Skeletal muscle cell (primary cell): ENCODE measurements at places on chromosomes 7 and 10.

DNA sequence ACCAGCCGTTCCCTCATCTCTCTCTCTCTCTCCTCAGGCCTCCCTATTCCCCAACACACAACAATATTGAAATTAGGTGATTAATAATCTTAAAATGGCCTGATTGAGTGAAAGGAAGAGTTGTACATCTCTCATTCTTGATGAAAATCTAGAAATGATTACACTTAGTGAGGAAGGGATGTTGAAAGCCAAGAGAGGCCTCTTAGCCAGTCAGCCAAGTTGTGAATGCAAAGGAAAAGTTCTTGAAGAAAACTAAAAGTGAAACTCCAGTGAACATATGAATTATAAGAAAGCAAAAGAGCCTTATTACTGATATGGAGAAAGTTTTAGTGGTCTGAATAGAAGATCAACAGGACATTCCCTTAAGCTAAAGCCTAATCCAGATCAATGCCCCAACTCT, 695.1 kb downstream of the GRID1 start:
- DNase-seq: no peak

DNA sequence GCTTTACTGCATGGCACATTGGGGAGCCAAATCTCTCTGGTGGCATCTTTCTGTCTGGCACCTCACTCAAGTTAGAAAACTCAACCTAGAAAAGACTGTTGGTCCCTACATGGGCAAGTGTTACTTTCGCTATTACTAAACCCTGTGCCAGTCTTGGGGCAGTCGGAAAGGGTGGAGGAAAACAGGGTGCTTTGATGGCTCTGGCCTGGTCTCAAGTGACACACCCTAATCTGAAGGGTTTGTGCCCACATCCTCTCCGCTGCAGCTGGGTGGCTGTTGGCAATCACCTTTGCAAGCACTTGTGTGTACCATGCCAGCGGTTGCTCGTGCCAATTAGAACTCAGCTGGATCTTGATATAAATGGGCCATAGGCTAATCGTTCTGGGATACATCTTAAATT, 159.8 kb upstream of the ITGB1 start:
- DNase-seq: no peak

- DNase-seq: peak; percentile 63
Observed at GRCh38 chr10:117441812-117442443, 66.7 kb upstream of the PDZD8 start.

DNA sequence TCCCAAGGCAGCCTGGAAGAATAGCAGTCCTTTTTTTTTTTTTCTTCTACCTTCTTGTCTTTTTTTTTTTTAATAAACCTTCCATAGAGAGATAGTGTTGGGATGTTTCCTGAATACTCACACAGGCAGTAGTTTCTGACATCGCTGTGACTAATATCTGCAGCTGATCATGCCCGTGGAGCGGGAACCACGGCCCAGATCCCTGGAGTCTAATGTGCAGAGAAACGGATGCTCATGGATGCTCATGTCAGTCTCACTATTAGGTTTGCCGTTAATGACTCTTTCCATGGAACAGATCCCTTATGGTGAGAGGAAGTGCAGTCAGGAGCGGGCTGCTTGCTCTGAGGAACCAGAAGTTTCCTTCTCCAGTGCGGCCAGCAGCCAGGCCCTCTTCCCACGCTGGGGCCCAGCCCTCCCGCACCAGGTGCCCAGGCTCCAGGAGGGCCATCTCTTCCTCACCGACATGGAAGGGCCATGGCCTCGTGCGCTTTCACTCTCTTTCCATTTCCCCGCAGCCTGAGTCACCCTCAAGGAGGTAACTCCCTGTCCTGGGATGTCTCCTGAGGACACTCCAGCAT, 132.5 kb downstream of the WDR37 start:
- no peak for DNase-seq

GRCh38 chr7:155132431-155132830, 62.3 kb downstream of the HTR5A start:
- DNase-seq: no peak

DNA sequence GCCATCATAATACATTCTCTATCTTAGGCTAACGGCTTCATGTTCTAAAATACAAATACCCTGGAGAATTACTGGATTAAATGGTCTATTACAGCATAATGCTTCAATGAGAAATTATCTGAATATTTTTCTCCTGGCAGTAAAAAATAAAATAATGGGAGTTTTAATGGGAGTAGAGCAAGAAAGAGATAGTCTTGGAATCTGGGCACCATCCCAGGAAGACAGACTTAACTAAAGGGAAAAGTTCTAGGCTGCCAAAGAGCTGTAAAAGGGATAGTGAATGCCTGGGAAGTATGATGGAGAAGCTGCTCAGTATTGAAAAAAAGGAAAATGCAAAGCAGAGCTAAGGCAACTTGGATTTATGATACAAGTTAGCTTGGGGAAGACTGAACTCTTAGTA, 12.1 kb upstream of the SYPL1 start:
- DNase-seq: no peak

GRCh38 chr10:105706281-105707026, 1065.4 kb downstream of the SORCS3 start:
- DNase-seq: no peak

DNA sequence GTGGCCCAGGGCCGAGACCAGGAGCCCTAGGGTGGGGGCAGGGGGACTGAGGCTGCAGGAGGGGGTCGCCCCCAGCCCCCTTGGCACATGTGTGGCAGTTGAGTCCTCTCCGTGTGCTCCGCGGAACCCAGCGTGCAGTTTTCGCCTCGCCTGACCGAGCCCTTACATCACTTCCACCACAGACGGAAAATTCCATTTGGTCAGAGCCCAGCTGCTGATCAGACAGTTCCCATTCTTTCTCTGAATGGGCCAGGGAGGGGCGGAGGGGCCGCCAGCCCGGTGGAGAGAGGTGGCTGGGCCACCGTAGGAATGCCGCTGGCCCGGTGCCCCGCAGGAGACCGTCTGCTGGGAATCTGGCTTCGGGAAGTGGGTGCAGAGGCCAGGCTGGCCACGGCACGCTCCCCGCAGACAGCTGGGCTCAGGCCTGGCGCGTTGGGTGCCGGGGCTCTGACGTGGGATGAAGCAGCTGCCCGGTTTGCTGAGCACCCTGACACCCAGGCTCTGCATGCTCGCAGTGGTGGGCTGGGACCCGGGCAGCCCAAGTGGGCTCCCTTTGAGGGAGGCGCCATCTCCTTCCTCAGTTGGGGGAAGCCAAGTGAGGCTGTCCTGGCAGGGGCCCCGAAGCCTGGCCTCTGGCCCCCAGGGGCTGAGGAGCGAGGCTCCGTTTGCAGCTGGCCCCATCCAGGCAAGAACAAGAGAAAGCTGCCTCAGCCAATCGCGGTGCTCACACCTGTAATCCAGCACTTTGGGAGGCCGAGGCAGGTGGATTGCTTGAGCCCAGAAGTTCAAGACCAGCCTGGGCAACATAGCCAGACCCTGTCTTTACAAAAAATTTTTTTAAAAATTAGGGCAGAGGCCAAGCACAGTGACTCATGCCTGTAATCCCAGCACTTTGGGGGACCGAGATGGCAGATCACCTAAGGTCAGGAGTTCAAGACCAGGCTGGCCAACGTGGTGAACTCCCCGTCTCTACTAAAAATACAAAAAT, 9.9 kb downstream of the TTYH3 start:
- DNase-seq: peak; percentile 80

DNA sequence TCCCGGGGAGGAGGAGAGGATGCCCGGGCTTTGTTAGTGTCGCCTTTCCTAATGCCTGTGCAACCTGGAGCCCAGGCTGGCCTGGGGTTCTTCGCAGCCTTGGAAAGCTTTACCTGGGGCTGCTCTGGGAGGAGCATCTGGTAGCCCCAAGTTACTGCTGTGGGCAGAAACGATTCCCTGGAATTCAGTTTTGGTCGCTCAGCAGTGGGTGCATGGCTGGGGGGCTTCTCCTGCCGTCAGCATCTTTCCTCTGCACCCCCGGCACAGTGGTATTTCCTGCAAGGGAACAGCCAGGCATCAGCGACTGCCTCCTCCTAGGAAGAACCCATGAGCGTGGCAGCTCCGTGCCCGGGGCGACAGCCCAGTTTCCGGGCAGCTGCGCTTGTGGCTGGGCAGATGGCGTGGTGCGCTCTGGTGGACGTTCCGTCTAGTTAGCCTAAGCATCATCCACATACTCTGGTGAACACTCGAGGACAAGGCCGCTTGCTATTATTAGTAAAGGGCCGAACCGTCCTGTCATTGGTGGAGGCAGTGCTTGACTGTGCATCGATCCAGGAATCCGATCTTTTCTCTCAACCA, 107.0 kb upstream of the BTBD16 start:
- DNase-seq: no peak

DNA sequence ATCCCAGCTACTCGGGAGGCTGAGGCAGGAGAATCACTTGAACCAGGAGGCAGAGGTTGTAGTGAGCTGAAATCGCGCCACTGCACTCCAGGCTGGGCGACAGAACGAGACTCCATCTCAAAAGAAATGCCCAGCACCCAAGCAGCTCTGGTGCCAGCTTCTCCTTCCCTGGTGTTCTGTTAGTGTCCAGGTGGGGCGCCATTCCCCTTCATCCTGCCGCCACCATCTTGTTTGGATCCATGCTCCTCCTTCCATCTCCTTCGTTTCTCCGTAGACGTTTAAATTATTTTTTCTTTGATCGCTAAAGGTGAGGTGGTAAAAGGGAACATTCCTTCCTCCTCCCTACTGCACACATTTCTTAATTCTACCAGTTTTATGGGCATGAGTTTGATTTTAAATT, 30.3 kb downstream of the PROSER2 start:
- no peak for DNase-seq

GRCh38 chr7:118082506-118082905, 101.5 kb upstream of the LSM8 start:
- no peak for DNase-seq

DNA sequence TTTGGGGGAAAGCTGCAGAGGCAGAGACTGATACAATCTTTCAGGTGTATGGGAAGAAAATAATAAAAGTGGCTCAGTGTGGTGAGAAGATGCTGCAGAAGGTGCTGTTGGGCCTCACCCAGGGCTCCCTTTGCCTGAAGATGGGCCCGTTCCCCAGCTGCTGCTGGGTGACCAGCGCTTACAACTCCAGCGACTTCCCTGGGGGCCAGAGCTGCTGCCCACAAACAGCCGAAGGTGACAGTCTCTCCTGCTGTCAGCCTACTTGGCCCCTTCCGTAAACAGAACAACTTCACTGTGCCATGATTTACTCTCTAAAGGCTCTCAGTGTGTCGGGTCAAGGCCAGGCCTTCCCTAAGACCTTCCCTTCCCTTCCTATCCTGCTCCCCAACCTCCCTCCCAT, 93.6 kb upstream of the PCBD1 start:
- DNase-seq: no peak

DNA sequence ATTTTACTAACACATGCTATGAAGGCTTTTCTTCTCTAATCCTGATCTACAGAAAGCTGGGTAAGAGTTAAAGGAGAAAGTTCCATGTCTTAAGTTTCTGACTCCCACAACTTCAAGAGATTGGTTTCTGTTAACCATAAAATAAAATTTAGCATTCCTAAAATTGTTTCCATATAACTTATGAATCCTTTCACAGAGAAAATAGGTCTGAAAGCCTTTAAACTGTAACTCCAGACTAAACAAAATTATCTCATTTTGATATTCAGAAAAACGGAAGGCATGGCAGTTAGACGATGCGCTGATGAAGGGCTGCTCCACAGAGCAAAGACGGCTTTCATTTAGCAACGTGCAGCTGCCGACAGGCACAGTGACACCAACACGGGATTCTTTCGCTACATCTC, 133.3 kb downstream of the SLC25A13 start:
- no peak for DNase-seq

GRCh38 chr7:1742555-1743303, 72.7 kb downstream of the ELFN1 start:
- DNase-seq: no peak

- no peak for DNase-seq
Observed at GRCh38 chr10:130108934-130109604, 1.6 kb downstream of the C10orf143 start.

DNA sequence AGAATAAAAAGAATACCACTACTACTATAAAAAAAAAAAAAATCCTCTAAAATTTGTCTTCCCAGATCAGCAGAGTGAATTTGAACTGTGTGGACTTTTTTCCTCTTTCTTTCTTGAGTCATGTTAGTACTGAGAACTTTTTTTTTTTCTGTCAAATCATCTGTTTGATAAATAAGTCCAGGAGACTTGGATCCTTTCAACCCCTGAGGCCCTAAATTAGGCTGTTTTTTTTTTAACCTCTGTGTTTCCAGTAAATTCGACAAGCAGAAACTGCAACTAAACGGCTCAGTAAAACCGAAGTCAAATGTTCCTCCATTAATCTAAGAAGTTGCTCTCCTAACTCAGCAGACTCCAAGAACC, 2.7 kb downstream of the MAP3K8 start:
- no peak for DNase-seq
